ENCODE measurements at places on chromosomes 2 and 18.

DNA sequence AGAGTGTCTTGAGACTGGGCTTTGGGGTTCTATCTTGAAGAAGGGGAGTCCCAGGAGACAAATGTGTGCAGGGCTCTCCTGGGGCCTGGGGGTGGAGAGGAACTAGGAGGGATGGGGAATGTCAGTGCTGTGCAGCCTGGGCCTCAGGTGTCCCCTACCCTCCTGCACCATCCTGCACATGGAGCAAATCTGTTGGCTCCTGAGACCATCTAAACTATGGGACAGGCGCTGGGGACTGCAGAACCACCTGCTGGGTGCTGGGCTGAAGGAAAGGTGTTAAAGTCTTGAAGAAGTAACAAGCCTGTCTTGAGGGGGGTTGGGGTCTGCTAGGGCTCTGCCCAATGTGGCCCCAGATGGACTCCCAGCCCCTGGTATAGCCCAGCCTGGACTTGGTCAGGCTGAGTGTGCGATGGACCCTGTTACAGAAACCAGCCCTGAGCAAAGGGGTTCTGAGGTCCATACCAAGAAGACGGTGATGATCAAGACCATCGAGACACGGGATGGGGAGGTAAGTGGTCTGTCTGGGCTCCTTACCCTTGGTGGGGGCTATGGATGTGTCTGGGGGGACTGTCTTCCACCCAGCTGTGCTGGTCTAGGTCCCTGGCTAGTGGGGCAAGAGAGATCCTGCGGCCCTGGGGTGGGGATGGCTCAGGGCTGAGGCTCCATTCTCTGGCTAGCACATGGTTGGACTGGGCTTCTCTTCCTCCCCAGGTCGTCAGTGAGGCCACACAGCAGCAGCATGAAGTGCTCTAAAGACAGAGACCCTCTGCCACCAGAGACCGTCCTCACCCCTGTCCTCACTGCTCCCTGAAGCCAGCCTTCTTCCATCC, 7.3 kb downstream of the DES start:
- no peak for DNase-seq

- DNase-seq, result no peak
Observed at GRCh38 chr2:114729026-114729425, 286.6 kb downstream of the DPP10 start.

- DNase-seq, result no peak
Observed at GRCh38 chr2:172884336-172884735, 148.7 kb downstream of the RAPGEF4 start.

- DNase-seq, result no peak
Observed at GRCh38 chr2:25700221-25700660, 26.9 kb upstream of the DTNB start.

- no peak for DNase-seq
Observed at GRCh38 chr2:150809103-150809502, 321.6 kb upstream of the RND3 start.

DNA sequence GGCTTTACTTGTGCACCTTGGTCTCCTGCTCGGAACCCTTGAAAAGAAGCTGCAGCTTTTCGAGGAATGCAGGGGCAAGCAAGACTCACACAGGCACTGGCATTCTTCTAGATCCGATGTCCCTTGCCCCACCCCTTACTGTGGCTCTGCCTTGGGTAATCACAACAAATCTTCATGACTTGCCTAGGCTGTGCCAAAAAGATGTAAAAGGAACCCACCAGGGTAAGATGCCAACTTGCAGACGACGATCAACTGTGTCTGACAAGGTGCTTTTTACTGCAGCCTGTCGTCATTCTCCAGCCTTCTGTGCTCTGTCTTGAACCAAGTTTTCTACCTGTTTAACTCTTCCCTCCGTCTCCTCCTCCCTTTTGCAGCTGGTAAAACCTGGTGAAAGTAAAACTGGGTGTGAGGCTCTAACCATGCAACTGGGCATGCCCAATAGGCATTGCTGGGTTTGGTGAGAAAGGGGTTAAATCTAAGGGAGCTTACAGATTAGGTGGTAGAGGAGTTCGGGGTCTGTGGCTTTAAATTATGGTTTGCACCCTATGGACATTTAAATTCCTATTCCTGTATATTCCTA, 909 bp upstream of the NRXN1 start:
- no peak for DNase-seq

DNA sequence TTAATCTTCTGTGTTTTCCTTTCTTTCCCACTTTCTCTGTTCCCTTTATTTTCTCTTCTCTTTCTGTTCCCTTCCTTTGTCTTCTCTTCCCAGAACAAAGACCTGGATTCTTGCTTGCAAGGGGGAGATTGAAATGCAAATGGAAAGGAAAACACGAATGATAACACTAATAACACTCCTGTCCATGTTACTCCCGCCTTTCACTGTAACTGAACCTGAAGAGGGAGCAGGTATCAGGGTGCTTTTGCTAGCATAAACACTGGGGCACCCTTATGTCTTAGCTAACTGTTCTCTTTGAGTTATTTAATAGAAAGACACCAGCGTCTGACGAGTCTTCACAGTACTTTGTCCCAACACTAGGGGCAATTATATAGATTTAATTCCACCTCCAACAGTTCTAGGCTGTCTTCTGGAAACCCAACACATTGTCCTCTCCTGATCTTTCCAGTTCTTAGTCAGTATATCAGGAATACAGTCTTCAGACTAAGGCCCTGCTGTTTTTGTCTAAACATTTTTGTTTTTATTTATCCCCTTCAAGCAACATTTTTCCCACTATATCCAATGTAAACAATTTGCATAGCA, 99.2 kb downstream of the PTPRM start:
- no peak for DNase-seq

DNA sequence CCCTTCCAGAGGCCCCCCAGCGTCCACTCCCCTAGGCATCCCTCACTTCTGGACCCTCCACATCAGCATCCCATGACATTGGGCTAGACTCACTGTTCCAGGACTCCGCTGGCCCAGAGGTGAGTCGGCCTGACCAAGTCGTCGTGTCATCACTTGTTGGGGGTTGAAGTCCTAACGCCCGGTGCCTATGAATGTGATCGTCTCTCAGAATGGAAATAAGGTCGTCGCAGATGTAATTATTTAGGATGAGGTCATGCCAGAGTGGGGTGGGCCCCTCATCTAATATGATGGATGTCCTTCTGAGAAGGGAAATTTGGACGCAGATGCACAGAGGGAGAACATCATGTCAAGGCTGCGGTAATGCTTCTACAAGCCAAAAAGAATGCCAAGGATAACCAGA, 142.7 kb downstream of the AGAP1 start:
- no peak for DNase-seq

DNA sequence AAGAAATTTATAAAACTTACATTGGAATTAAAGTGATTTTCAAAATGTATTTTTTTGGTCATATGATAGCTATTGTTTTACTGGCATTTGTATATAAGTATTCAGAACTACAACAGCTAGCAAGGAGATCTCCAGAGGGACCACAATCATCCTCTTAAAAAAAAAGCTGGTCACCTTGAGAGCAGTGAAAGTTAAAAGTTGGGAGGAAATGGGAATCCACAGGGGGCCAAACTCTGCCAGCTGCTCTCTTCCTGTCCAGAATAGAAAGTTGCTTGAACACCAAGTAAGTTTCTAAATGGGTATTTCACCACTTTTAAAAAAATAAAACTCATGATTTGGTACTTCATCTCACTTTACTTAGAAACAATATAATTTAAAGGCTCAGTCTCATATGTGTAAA, 1025.1 kb downstream of the LRP1B start:
- no peak for DNase-seq

- no peak for DNase-seq
Observed at GRCh38 chr2:217489145-217489960, 513.4 kb downstream of the TNS1 start.

DNA sequence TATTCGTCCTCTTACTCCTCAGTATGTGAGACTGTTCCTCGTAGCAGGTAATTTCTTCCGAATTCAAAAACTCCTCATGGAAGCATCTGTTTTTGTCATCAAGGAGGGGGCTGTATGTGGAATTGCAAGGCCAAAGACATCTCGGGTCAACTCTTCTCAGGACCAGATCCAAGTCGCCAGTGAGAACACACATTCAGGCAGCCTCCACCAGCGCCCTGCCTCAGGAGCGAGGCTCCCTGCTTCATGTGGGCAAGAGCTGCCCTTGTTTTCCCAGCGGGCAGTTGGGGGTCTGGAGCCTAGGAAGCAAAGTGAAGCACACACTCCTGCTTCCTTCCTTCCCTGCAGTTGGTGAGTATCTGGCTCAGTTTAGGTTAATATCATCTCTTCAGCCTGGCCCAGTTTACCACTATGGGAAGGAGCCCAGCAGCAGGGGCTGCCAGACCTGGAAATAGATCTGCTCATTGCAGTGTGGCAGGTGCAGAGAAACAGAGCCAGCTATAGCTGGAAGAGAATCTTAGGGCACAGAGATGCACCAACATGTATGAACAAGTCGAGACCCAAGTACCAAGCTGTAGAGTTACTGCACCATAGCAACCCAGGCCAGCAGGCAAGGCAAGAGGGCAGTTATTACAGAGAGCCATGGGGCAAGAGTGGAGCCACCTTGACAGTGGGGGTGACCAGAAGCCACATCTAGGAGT, 25.3 kb downstream of the TMEM127 start:
- DNase-seq, result no peak

- DNase-seq, result no peak
Observed at GRCh38 chr18:40929399-40929798, 1025.6 kb upstream of the PIK3C3 start.

DNA sequence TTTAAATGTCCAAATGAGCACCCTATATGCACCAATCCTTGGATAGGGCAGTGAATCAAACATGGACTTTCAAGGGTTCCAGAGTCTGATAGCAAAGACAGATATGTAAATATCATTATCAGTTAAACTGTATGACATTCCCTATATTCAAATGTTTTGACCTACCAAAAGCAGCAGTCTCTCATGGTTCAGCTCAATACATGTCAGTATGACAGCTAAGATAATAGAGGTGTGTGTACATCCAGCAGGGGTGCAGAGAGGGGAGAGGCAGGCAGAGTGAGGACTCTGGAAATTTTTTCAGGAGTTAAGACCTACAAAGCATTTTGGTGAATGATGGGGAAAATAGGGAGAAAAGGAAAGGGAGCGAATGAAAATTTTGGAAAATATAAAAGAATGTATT, 106.3 kb downstream of the MYO3B start:
- DNase-seq, result no peak

GRCh38 chr2:29147963-29148362, 32.7 kb downstream of the CLIP4 start:
- no peak for DNase-seq

GRCh38 chr2:172849519-172850217, 114.0 kb downstream of the RAPGEF4 start:
- DNase-seq, result no peak

DNA sequence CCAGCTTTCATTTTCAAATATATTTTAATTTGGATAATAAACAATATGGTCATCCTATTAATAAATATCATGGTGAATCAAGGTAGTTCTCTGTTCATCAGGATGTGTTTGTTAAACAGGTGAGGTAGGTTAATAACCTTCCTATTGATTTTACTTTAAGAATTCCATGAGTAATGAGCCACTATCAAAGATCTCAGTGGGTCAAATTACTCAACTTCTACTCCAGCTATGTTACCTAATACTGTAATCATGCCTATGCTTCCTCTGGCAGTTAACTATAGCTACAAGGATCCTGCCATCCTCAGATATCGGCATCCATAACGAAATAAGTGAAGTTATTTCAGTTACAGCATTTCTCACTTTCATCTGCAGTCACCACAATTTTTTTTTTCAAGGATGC, 289.6 kb upstream of the SLC8A1 start:
- DNase-seq, result no peak

- no peak for DNase-seq
Observed at GRCh38 chr2:190714958-190715357, 66.1 kb downstream of the NAB1 start.

- no peak for DNase-seq
Observed at GRCh38 chr2:74544634-74545033, 9.1 kb downstream of the LOXL3 start.

GRCh38 chr2:70941186-70941585, 5.5 kb downstream of the ATP6V1B1 start:
- DNase-seq, result no peak

GRCh38 chr2:174218773-174219172, 29.6 kb downstream of the OLA1 start:
- DNase-seq, result no peak

DNA sequence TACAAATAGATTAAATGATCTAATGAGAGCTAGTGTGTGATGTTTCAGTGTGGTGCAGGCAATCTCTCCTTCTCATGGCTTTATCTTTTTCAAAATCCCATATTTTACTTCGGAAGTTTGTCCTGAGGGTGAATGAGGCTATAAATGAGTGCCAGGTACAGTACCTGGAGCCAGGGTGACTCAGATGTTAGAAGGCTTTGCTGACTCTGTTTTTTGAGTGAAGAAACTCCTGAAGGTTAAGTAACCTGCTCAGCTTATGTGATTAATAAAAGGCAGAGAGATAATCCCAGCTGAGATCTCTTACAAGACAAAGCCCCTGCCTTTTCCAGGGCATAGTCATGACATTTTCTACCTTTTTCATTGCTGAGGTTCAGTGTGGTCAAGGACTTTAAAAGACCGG, 52.6 kb downstream of the MGAT5 start:
- no peak for DNase-seq

DNA sequence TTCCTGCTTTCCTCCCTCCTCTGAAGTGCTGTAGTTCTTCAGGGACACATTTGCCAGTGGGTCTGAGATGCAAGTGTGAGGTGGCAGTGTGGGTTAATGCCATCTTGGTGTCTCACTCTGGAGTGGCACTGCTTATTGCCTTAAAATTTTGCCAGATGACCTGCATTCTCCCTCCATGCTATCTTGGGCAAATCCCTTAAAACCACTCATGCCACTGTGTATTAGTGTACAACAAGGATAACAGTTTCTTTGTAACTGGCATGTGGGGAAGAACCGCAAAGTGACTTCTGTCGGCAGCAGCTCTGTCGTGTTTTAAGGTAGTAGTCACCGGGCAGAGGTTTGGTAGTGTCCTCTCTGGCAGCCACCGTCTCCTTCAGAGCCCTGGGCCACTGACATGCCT, 124.2 kb downstream of the NEDD4L start:
- DNase-seq, result no peak

- no peak for DNase-seq
Observed at GRCh38 chr2:71928734-71929481, 218.8 kb downstream of the CYP26B1 start.

- DNase-seq, result no peak
Observed at GRCh38 chr2:126571403-126571802, 84.6 kb upstream of the GYPC start.

GRCh38 chr18:52992041-52992440, 652.0 kb downstream of the DCC start:
- DNase-seq, result no peak

Data from stimulated activated CD8-positive, alpha-beta memory T cell treated with anti-CD3 and anti-CD28 coated beads, Interleukin-15, amount 100 ng/mL, for 24 hours (primary cell).